IPS DF 19.7 (cell line): ENCODE measurements at places on chromosomes 5 and 9.

- DNase-seq, result no peak
Measured at GRCh38 chr5:27963050-27963783, 924.8 kb upstream of the CDH9 start.

DNA sequence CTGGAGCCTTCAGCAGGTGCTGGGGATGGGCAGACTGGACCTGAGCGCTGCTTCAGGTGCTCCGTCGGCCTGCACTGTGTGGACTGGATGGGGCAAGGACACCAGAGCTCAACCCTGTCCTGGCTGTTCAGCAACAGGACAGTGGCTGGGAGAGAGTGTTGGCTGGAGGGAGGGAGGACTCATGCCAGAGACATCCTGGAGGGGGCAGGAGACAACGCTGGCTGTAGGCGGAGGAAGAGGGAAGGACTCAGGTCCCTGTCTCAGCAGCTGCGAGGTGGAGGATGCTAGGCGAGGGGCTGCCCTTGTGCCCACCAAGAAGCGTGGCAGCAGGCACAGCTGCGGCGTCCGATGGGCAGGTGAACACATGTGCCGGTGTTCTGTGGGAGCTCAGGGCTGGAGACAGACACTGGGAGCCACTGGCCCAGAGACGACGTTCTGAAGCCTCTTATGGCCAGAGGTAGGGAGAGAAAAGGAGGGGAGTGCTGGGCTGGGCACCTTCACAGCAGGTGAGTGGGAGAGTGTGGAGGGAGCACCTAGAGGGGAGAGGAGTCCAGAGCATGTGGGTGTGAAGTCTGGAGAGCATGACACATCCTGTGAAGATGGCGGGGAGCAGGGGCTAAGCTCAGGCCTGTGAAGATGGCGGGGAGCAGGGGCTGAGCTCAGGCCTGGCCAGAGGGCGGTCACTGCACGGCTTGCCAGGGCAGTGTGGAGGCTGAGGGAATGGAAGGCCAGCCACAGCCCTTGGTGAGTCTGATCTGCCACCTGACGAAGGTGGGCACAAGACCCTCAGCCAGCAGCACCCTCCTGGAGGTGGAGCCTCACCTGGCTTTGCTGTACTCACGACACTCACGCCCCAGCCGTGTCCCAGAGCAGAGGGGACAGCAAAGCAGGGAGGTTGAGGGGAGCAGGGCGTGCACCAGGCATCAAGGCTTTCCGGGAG lies 79.1 kb upstream of the FCN1 start:
- DNase-seq, result no peak

DNA sequence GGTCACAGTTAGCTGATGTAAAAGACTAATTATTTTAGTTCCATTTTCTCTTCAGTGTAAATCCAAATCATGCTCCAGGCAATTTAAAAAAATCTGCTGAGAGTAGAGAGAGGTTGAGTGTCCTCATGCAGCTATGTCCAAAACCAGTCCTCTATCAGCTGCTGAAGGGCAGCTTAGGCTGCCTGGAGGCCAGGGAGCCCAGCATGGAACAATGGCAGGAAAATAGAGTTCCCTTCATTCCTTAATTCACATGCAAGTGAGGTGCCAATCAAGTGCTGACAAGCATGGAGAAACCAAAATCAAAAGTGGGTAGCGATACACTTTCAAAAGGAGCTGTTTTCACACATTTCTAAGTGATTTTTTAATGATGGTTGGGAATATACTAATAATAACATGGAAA lies 78.3 kb upstream of the POU5F2 start:
- DNase-seq, result no peak

GRCh38 chr9:124754289-124754688 lies 16.8 kb downstream of the NR6A1 start:
- no peak for DNase-seq
